ENCODE measurements at places on chromosomes 4 and X. TPM values are rescaled to one million over a fixed set of nuclear protein-coding genes. Genes with fewer than 3 reads are reported as not detected.
A peak's percentile ranks its signal among the peaks of the same experiment; 100 is the strongest.

GRCh38 chrX:78456909-78457308 lies 129.5 kb upstream of the CYSLTR1 start:
- DNase-seq = no peak

GRCh38 chr4:69731847-69732246 lies 28.6 kb downstream of the SULT1B1 start:
- DNase-seq = no peak

DNA sequence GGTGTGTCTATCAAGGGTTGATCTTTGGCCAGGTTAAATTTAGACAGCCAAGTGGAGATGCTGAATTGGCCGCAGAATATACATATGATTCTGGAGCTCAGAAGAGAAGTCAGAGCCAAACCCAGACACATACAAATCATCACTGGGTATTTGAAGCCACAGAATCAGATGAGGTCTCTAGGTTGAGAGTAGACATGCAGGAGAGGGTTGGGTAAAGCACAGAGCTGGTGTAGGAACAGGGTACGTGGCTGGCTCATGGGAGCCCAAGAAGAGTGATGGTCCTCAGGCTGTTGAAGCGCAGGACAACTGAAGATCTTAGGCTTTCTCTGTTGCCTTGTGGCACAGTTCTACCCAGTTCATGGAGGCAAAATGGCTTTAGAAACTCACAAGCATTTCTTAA lies 37.7 kb downstream of the ADAMTS3 start:
- DNase-seq = no peak

DNA sequence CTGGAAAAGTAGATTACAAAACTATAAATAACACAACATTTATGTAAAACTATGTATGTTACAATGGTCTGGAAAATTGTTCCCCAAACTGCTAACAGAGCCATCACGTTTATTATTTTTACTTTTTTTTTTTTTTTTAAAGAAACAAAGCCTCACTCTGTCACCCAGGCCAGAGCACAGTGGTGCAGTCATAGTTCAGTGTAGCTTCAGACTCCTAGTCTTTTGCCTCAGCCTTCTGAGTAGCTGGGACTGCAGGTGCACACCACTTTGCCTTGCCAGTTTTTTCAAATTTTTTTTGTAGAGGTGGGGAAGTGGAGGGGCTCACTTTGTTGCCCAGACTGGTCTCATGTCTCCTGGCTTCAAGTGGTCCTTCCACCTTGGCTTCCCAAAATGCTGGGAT lies 180.1 kb upstream of the SPRY1 start:
- DNase-seq = no peak

The TKTL2 gene
- not detected for total RNA-seq

The XK gene
- total RNA-seq = 1.1 TPM

The SLITRK4 gene
- total RNA-seq = 15.7 TPM

GRCh38 chrX:12249997-12250396 lies 111.7 kb downstream of the FRMPD4 start:
- DNase-seq = no peak

GRCh38 chrX:45743081-45743533 lies 542.4 kb upstream of the DIPK2B start:
- DNase-seq = no peak

The HAND2 gene
- 3.9 TPM for total RNA-seq

GRCh38 chr4:125352521-125352920 lies 37.8 kb downstream of the FAT4 start:
- DNase-seq = no peak

The PLXNA3 gene
- total RNA-seq = 148 TPM

DNA sequence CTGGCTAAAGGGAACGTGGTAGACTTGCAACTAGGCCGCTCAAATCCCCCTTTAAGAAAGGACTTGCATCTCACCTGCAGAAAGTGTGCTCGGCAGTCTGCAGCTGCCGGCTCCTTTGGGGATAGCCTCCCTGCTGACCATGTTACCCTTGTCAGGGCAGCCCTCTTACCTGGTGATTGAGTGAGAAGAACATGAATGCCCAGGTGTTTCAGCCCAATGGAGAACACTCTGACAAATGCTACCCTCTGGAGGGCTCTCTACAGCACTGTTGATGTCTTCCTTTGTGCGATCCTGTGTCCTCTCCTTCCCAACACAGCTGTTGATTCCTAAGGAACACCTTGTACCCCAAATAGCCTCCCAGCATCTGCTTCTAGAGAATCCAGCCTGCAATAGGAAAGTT lies 178.7 kb upstream of the LDB2 start:
- DNase-seq = no peak

GRCh38 chr4:36168127-36168878 lies 76.0 kb downstream of the ARAP2 start:
- DNase-seq = no peak

DNA sequence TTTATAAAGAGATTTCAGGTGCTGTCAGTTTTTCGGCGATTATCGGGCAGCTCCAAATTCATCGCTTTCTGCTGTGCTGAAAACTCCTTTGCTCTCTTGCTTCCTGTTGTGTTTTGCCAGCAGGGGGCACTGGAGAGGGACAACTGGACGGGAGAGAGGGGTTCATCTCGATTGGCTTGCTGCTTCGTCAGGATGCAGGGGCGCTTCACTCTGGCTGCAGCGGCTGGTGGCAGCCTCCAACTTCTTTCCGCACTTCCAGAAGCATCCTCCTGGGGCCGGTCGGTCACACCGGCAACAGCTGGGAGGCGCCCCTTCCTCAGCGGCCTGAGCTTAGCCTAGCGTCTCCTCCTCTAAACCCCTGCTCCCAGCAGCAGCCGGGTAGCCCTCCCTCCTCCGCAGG lies 29.5 kb downstream of the MSL3 start:
- DNase-seq = peak; percentile 50

GRCh38 chrX:130696542-130696941 lies 206.5 kb downstream of the ENOX2 start:
- DNase-seq = no peak

All from progenitor cell of endocrine pancreas (in vitro differentiated cells).